ENCODE measurements at places on chromosomes 7 and 10.

DNA sequence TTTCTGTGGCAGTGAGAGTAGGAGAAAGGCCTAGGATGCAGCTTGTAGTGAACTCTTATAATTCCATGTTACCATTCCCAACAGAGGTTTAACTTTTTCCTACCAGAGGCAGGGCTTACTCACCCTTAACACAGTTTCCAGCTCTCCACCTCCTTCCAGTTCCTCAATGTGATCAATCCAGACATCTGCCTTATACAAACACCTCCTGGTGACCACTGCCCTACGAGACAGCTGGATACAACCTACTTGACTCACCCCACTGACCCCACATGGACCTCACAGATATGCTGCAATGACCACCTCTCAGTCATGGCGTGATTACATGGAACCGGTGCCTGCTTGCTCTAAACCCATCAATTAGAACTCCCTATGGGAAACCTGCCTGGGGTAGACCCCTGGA lies 326.5 kb downstream of the TNS3 start:
- DNase-seq, result no peak

GRCh38 chr7:68319061-68319460 lies 1279.2 kb upstream of the AUTS2 start:
- DNase-seq, result no peak

DNA sequence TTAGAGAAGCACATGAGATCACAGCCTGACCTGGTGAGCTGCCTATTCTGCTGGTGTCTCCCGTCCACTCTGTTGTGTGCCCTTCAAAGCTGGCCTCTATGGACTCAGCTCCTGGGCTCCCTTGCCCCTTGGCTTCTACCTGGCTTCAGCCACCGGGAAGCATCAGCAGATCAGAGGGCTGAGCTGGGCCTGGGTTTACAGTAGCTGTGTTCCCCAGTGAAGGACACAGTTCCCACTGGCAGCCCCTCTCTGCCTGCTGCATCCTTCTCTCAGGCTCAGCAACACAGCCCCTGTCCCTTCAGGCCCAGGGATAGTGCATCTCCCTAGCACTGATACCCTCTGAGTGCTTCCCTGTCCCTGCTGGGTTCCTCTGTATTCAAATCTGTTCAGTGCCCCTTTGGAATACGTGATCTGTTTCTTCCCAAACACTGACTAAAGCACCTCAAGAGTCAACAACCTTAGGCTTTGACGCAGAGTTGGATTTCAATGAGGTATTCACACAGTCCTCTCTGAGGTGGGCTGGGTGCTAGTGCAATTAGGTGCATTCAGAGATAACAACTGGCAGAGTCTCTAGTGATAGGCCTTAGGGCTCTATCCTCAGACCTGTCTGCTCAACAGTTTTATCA lies 109.8 kb downstream of the GRID1 start:
- no peak for DNase-seq

- no peak for DNase-seq
Measured at GRCh38 chr7:21125297-21125696, 302.6 kb upstream of the SP4 start.

DNA sequence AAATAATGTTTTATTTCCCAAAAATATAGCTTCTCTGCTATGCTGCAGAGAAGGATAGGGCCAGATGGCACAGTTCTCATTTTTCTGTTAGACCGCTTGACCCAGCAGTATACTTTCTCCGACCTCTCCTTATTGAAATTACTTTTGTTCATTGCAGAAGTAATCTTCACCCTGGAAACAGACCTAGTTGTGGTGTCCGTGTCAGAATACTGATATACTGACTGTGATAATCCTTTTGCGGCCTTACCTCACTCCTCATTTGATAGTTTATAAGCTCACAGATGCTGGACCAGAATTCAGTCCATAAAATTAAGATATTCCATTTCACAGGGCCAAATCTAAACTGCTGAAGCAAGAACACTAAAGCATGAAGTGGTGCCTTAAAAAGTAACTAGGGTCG lies 260.6 kb upstream of the DKK1 start:
- DNase-seq, result no peak

GRCh38 chr7:96224685-96225084 lies 97.2 kb downstream of the SLC25A13 start:
- DNase-seq, result no peak

DNA sequence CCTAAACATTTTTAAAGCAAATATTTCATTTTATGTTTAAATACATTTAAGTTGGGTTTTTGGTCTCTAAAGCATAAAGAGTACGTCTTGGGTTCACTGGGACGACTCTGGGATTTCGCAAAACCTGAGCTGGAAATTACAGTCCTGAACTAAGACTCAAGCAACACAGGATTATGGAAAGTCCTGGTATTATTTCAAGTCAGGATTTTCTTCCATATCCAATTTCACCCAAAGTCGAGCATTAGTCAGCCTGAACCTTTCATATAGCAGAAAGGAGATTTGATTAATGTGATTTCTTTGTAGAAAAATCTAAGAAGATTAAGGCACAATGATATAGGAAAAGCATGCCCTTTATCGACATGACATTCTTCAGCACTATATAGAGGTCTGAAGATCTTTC lies 100.0 kb downstream of the MTERF1 start:
- no peak for DNase-seq

DNA sequence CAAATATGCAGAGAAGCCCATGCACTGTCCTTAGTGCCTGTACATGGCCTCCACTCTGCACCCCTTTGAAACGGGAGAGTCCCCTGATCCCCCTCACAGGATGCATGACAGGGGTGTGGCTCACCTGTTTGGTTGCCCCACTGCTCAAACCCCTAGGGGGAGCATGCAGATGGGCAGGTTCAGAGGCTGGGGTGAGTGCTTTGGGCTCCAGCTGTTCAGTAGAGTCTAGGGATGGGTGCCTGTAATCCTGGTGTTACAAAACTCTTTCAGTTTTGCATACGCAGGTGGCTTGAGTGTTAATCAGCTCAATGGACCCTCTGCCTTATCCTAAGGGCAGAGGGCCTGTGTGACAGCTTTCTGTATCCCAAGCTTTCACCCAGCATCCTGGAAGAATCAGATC lies 7.8 kb upstream of the SFTPA1 start:
- no peak for DNase-seq

GRCh38 chr10:131795761-131796160 lies 105.0 kb upstream of the PPP2R2D start:
- no peak for DNase-seq

GRCh38 chr7:4883033-4883371 lies 514 bp downstream of the RADIL start:
- no peak for DNase-seq

DNA sequence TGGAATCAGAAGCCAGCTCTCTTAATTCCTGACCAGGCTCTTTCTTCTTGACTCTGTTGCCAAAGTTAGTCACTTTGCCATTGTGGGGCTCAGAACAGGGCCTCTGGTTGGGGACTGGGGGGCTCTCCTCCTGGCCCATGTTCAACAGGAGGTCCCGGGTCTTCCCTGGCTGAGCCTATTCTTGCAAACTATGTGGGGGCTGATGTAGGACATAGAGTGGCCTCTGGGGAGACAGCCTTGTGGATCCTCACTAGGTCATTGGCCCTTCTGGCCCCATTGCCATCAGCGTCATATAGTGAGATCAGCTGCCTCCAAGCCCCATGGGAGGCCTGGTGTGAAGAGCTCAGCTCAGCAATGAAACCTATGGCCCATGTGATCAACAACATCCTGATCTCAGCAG lies 77.6 kb upstream of the LEP start:
- no peak for DNase-seq

DNA sequence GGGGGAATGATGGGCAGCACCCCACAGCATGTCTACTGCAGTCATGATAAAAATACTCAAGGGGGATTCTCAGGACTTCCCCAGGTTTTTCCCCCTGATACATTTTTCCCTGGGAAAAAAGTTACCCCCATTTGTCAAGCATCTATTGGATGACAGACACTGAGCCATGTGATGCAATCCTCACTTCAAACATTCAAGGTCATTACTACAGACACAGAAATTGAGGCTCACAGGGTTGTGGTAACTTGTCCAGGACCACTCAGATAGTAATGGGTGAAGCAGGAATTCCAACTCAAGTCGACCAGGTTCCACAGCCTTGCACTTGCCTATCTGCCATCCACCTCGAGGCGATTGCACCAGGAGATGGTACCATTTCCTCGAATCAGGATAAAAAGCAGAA lies 31.7 kb downstream of the PPP1R3C start:
- no peak for DNase-seq

- no peak for DNase-seq
Measured at GRCh38 chr7:42014625-42015618, 222.1 kb downstream of the GLI3 start.

DNA sequence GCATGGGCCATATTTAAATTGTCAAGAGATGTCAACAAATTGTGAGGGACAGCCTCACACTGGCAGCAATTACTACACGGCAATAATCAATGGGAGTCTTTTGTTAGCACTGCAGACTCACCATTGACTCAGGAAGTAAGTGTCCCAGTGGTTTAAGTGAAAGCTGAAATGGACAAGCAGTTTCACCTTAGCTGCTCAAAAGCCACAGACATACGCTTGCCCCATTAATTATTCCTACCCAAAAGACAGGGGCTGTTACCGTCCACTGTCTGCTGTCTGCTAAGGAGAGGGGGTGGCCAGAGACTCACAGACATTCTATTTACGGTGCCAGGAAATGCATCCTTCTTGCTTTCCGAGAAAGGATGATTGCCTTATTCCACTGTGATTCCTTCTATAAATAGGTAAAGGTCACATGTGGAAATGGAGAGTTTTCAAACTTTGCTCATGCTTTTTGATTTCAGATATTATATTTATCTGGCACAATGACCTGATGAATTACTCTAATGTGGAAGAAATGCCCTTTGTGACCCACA lies 309.7 kb upstream of the NFE2L3 start:
- no peak for DNase-seq

DNA sequence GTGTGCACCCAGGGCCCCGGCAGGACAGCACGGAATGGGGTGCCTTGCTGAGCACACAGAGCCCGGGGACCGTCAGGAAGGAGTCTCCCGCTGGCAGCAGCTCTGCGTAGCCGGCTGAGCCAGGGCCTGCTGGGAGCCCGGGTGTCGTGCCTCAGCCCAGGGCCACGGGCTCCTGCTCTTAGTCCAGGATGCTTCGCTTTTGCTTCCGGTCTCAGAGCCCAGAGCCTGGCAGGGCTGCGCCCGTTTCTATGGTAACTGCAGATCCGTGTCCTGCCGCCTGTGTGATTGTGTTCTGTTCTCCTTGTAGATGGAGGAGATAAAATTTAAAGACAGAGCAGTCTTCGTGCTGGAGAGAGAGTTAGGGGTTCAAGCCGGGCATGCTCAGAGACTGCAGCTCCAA lies 53.7 kb upstream of the DPYSL4 start:
- no peak for DNase-seq

GRCh38 chr10:132528064-132528691 lies 9.4 kb upstream of the INPP5A start:
- no peak for DNase-seq

- DNase-seq, result no peak
Measured at GRCh38 chr10:32150532-32151101, 94.4 kb upstream of the KIF5B start.

DNA sequence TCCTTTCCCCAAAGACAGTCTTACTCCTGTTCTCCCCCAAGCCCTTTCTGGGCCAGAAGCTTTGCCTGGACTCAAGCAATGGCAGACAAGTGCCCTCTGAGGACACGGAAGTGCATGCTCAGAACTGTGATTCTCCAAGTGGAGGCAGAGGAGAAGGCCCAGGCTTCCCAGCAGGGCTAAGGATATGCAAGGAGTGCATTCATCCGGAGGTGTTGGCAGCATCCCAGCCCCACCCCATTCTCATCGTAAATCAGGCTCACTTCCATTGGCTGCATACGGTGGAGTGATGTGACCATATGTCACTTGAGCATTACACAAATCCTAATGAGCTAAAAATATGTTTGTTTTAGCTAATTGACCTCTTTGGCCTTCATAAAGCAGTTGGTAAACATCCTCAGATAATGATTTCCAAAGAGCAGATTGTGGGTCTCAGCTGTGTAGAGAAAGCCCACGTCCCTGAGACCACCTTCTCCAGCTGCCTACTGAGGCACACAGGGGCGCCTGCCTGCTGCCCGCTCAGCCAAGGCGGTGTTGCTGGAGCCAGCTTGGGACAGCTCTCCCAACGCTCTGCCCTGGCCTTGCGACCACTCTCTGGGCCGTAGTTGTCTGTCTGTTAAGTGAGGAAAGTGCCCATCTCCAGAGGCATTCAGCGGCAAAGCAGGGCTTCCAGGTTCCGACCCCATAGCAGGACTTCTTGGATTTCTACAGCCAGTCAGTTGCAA lies 1.4 kb upstream of the RBP3 start:
- peak; percentile 37 for DNase-seq

DNA sequence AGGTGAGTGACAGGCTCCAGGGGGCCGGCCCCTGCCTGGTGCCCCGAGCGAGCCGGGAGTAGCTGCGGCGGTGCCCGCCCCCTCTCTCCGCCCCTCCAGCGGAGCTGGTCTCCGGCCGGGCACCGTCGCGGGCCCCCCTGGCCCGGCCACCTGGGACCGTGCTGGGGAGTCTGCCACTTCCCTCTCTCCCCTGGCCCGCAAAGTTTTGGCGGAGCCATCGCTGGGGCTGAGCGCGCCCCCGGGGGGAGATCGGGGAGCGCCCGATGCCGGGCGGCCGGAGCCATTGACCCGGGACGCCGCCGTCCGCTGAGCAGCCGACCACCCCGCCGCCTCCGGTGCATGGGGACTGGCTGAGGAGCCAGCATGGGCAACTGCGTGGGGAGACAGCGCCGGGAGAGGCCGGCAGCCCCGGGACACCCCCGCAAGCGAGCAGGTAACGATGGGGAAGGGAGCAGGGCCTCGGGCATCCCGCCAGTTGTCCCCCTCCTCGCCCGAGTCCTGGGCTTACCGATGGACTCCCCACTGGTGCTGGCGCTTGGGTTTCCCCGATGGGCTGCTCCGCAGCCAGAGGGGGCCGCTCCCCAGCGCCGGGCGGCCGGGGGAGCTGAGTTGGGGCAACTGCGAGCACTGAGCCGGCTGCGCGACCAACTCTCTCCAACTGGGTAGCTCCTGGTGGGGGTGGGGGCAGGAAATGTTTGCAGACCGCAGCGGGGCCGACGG lies at the start of gene UBTD1:
Gene UBTD1 (plus strand): TSS at position 84 of the 720 bp plus-strand sequence. CDS start 280 bp downstream, at position 364.
- DNase-seq, result no peak

DNA sequence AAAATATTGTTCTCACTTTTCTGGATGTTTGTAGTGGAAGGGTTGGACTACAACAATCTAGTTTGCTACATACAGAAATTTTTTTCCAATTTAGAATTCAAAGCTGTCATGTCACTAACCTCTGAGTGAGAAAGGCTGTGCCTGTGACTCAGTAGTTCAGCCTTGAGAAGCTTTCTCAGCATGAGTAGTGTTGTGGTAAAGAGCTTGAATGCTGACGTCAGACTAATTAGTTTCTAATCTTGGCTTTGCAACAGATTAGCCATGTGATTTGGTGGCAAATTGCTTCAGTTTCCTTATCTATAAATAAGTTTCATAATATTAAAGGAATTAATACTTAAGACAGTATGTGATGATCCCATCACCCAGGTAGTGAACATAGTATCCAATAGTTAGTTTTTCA lies 83.8 kb downstream of the ABCA13 start:
- no peak for DNase-seq

- DNase-seq, result no peak
Measured at GRCh38 chr10:47457826-47458225, 26.1 kb downstream of the ANXA8 start.

DNA sequence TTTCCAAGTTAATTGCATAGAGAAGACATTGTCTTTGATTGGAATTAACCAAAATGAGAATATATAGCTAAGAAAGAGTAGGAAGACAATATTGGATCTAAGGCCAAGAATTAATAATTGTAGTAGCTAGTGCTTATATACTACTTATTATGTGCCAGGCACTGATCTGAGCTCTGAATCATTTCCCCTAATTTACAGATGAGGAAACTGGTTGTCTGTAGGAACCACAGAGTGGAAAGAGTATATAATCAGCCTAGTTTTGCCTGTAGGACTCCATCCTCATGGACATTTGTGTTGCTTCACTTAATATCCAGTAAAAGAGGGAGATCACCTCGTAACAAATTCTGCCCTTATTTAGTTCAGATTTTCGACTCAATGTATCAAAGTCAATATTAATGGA lies 127.9 kb downstream of the ARID5B start:
- no peak for DNase-seq

Data from DMS79 (cell line).